ENCODE measurements at places on chromosomes 7 and 10.

DNA sequence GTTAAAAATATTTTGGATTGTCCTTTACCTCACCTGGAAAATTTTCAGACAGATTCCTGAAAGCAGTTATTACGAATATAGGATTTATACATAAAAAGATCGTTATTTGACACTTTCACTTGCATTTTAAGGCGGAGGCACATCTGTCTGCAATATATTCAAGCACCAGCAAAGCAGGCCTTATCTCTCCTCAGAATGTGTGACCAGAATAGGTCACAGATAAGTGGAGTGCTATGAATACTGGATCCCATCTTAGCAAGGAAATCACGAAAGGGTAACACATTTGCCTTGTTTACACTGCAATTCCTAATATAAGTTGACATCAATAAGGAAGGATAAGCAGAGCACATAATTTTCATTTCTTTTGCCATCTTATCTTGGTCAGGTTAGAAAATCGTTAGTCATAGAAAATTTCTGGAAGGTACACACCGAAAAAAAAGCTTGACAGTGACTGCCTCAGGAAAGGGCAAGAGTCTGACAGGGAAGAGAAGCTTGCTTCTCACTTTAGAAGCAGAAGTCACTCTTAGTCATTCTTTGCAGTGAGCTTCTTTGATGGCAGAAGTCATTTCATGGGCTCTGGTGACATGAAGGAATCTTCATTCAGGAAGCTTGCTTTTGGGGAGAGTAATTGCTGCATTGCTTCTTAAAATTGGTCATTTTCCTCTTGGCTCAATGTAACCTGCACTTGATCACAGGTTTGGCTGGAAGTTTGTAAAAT lies 98.1 kb upstream of the STK17A start:
- no peak for DNase-seq

GRCh38 chr7:107446531-107446930 lies 23.3 kb upstream of the GPR22 start:
- no peak for DNase-seq

GRCh38 chr10:56487746-56488145 lies 126.7 kb upstream of the ZWINT start:
- no peak for DNase-seq

GRCh38 chr7:553636-554111 lies 34.0 kb upstream of the PDGFA start:
- DNase-seq: no peak

DNA sequence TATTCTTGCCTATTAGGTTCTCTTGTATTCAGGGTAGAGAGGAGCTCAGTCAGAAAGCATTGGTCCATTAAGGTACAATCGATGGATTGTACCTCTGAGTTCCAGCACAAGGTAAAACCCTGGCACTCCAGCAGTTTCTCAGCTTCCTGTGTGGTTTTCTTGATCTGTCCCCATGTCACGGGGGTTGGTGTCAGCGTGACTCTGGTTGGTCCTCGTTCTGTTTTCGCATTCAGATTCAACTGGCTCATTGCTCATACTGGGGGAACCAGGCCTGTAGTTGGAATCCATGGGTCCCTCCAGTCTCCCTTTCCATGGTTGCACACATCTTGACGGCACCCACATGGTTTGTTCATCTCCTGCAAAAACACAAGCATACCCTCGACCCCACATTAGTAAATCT lies 32.7 kb upstream of the RASGEF1A start:
- no peak for DNase-seq

DNA sequence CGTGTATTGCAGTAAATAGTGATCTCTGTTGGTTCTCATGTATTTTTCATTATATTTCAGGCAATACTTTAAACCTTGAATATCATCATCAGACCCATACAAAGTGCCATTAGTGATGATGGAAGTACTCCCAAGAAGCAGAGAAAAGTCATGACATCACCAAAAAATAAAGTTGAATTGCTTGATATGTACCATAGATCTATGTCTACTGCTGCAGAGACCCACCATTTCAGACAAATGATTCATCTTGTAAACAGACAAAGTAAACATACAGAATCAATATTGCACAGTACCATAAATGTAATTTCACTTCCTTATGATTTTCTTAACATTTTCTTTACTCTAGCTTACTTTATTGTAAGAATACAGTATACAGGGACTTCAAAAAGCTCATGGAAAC lies 347.8 kb downstream of the IPMK start:
- DNase-seq: no peak

GRCh38 chr7:40232242-40232893 lies 97.6 kb downstream of the SUGCT start:
- peak; percentile 79 for DNase-seq

GRCh38 chr7:103025341-103025740 lies 49.3 kb downstream of the FBXL13 start:
- peak; percentile 69 for DNase-seq

DNA sequence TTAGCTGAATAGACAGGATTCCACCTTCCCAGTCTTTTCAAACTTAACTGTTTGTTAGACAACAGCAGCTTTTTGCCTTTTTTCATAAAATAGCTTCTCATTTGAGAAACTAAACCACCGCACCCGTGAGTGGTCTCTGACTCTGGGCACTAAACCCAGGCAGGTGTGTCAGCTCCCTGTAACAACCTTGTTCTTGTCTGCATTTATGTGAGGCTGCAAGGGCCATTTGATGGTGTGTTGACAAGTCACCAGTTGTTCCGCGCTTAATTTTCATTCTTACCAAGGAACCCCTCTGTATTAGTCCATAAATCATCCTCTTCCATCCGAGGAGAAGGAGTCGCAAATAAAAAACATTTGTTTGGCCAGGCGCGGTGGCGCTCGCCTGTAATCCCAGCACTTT lies 1.5 kb downstream of the STOX1 start:
- DNase-seq: no peak

Measured in NAMALWA (cell line).